ENCODE measurements at places on chromosomes 11 and 22.

DNA sequence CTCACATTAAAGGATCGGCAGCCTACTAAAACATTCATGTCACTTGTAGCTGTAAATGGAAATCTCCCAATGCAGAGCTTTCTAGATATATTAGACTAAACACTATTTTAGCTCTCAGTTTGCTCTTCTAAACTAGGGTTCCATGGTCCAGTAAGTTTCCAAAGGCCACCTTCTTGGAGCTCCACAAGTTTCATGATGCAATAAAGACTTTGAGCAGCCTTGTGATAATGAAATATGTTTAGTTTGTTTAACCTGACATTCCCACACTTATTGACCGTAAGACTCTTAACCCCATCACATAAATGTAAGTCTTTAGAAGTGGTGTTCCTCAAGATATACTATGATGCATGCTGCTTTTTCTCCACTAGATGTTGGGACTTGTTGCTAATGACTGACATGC, 87.7 kb downstream of the TRIM44 start:
- DNase-seq = no peak

DNA sequence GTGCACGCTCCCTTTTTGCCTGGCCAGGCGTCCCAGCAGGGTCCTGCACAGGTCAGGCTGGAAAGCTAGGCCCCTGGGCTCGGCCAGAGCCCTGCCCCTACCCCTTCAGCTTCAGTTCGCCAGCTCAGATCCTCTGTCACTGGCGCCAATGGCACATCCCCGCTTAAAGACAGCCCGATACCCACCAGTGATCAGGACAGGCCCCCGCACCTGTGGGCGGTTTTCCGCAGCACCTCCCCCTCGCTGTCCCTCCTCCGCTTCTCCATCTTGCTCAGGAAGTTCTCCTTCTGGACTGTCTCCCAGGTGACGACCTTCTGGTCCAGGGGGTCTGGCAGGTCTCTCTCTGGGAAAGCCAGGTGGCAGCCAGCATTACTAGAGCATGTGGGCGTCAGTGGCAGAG, 5.9 kb downstream of the TSSC4 start:
- DNase-seq = no peak

DNA sequence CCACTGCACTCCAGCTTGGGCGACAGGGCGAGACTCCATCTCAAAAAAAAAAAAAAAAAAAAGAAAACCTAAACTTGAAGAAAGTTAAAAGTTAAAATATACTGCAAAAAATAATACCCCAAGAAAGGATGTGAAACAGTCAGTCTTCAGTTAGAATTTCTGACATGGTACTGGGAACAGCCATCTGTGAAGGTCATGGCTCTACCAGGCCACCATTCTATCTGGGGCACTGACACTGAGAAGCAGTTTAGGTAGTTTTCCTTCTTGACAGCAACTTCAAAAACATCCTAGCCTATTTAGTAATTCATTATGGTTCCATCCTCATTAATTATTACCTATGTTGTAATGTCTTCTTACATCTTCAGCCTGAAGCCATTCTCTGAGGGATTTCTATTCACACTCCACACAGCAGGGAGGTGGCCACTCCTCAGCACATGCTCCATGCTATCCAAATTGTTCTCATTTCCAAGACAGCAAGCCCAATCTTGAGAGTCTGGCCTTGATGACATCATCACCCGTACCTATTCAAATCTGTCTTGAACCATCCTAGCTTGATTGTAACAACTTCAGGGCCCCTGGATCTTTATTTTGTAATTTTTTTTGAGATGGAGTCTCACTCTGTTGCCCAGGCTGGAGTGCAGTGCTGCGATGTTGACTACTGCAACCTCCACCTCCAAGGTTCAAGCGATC, 38.2 kb downstream of the SERPIND1 start:
- DNase-seq = no peak

- peak; percentile 64 for DNase-seq
Observed at GRCh38 chr22:29310863-29311339, 4.5 kb downstream of the GAS2L1 start.

DNA sequence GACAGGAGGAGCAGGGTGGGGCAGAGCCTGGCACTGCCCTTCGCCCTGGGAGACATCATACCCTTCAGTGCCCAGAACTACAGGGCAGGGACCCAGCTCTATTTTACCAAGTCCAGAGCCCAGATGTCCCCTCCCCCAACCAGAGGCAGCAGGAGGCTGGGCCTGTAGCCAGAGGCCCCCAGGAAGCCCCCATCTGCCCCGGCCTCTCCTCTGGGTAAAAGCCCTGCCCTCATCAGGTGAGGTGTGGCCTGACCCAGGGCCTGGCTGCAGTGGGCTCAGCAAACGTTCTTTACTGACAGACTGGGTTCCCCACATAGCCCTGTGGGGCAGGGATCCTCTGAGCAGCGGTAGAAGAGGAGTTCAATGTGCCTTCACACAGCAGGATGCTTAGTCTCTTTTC, 51.8 kb upstream of the SLC22A12 start:
- no peak for DNase-seq

GRCh38 chr11:77801477-77801876, 19.0 kb downstream of the RSF1 start:
- no peak for DNase-seq

- no peak for DNase-seq
Observed at GRCh38 chr11:134376150-134376921, 35.7 kb downstream of the B3GAT1 start.

- DNase-seq = no peak
Observed at GRCh38 chr11:119460582-119460981, 37.6 kb upstream of the THY1 start.

GRCh38 chr11:131579932-131580387, 209.5 kb downstream of the NTM start:
- no peak for DNase-seq

- DNase-seq = no peak
Observed at GRCh38 chr22:20015971-20016733, 471 bp downstream of the ARVCF start.

DNA sequence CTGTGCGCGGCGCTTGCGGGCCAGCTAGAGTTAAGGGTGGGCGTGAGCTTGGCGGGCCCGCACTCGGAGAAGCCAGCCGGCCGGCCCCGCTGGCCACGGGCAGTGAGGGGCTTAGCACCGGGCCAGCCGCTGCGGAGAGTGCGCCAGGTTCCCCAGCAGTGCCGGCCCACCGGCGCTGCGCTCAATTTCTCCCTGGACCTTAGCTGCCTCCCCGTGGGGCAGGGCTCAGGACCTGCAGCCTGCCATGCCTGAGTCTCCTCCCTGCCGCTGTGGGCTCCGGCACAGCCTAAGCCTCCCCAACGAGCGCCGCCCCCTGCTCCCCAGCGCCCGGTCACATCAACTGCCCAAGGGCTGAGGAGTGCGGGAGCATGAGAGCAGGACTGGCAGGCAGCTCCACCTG, 5.2 kb upstream of the PES1 start:
- DNase-seq = no peak

GRCh38 chr22:17692841-17693240, 54.3 kb downstream of the BCL2L13 start:
- no peak for DNase-seq

DNA sequence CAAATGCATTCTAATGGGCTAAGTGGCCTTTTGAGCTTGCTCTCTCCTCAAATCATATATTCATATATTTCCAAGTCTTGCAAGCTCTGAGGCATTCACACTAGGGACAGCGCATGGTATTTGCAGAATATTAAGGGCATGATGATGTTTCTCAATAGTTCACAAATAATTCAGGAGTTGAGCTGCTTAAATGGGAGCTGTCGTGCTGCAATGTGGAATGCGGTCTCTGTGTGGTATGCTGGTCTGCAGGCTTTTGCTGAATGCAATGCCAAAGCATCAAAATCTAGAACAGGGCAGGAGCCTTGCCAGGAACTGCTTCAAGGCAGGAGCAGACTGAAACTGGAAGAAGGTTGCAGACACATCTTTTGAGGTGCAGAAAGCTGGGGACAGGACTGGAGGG, 1060.0 kb downstream of the TBC1D22A start:
- no peak for DNase-seq

DNA sequence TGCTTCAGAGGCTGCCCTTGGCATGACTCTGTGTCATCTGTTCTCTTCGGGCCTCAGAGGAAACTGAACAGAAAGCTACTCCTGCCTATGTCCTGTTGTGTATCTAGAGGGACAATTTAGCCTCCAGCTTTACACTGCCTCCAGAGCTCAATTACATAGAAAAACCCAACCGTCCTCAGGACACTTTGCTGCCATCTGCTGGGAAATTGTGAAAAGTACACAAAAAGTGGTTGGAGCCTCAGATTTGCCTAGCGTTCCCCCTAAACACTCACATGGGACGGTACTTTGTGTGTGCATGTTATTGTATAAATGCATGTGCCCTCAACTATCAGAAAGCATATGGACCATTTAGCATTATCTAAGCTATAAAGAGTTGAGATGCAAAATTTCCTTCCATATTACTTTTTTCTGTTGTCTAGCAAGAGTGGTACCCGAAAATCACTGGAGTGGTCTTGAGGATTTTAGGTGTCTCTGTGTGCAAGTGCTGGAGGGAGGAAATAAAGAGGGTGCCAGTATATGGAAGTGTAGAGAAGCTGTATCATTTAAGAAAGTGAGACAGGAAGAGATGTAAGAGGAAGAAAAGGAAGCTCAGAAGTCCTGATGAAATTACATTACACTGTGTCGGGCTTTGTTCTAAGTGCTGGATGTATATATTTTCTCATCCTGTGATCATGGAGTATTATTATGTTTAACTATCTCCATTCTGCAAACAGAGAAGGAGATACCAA, 8.7 kb upstream of the MS4A4E start:
- DNase-seq = peak; percentile 24

DNA sequence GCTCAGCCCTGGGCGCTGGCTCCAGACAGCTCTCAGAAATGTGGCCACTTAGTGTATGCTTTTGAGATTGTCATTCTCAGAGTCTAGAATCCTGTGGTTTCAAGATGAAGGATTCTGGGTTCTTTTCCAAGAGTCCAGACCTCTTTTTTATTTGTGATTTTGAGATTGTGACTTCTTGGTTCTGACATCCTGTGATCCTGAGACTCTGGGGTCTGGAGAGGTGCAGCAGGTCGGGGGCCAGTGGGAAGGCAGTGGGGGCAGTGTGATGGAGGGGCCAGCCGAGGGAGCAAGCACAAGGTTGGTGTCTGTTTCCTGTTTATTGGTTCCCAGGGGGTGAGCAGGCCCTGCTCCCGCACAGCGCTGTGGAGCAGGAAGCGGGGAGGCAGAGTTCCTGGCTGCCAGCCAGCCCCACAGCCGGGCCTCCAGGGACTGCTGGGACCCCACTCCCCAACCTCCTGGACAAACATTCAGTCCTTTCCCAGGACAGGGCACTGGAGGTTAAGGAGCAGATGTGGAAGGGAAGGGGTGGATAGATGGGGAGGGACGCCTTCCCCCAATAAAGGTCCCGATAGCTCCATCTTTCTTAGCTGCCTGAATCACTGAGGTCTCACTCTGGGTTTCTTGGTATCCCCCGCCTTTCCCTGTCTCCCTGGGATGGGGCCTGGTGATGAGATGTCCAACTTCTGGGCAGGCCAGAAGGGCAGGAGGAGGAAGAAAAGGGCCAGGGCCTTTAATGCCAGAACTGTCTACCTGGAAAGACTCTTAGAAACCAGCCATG, 13.7 kb downstream of the ARHGEF17 start:
- no peak for DNase-seq
